ENCODE measurements at places on chromosomes 5 and 9.

DNA sequence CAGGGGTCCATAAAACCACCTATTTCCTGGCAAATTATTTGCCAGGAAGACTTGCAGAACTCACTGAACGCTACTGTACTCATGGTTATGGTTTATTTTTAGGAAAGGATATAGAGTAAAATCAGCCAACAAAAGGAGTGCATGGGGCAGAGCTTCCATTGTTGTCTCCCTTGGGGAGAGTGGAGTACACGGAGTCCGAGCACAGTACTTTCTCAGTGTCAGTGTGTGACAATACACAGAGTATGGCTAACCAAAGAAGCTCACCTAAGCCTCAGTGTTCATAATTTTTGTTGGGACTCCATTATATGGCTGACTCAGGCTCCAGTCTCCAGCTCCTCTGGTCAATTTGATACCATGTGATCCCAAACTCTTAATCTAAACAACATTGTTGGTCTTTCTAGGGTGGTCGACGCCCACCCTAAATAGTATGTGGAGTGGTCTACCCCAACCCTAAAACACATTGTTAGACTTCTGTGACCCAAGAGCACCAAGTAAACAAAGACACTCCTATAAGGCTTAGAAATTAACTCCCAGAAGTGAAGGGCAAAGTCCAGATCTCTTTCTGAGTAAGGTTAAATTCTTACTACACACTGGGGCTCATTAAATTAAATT lies 74.9 kb downstream of the SLC44A1 start:
- H3K4me1 ChIP-seq = peaks cover 7% of the 10 kb centered on the region
- H3K27ac ChIP-seq = no peak overlapping the region

GRCh38 chr9:131186622-131187021 lies 61.2 kb downstream of the NUP214 start:
- H3K27me3 ChIP-seq = no peaks in the 10 kb centered on the region
- no peak overlapping the region for H3K27ac ChIP-seq
- H3K36me3 ChIP-seq = peaks cover 27% of the 10 kb centered on the region
- no peaks in the 10 kb centered on the region for H3K4me1 ChIP-seq

DNA sequence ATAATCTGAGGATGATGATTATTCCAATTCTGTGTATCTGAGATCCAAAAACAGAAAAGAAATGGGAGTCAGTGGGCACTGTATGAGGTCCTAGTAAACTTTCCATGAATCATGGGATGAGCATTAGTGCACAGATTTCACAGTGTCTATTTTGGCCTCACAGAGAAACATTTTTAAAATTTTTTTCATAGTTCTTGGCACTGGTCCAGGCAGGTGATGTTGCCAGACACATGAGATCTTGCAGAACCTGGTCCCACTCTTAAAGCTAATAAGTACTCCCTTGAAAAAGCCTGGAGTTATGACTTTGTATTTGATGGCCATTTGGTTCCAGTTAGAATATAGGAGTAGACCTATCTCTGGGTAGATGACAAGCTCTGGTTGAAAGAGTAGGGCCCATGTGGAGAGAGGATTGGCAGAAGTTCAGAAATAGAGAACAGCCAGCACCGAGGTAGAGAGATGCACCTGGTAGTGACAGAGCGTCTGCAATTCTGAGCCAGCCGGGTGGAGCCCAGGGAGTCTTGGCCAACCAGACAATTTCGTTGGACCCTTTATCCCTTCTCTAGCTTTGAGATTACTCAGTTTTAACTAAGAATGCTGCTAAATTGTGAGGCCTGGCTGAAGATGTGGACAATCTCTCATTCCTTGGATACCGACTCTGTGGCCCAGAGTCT lies 6.3 kb upstream of the TNFSF15 start:
- H3K27me3 ChIP-seq = peaks cover 6% of the 10 kb centered on the region
- no peak overlapping the region for H3K27ac ChIP-seq
- peaks cover 3% of the 10 kb centered on the region for H3K4me1 ChIP-seq
- no peak for DNase-seq
- no peak overlapping the region for H3K4me3 ChIP-seq

- H3K27me3 ChIP-seq = 0 out of 2 replicates have a peak, but pooled peaks cover 3% of the 10 kb centered on the region
- H3K4me3 ChIP-seq = no peak overlapping the region
- no peaks in the 10 kb centered on the region for H3K4me1 ChIP-seq
- H3K36me3 ChIP-seq = no peaks in the 10 kb centered on the region
- no peak overlapping the region for H3K27ac ChIP-seq
- DNase-seq = no peak
Observed at GRCh38 chr5:171841984-171842776, 56.6 kb downstream of the SMIM23 start.

- H3K27me3 ChIP-seq = peaks cover 2% of the 10 kb centered on the region
- no peak overlapping the region for H3K4me3 ChIP-seq
- H3K36me3 ChIP-seq = no peaks in the 10 kb centered on the region
- H3K27ac ChIP-seq = no peak overlapping the region
Observed at GRCh38 chr5:160378330-160378729, 7.9 kb upstream of the C1QTNF2 start.

- no peak for DNase-seq
- H3K27ac ChIP-seq = no peak overlapping the region
- no peak overlapping the region for H3K4me3 ChIP-seq
- H3K4me1 ChIP-seq = no peaks in the 10 kb centered on the region
- H3K36me3 ChIP-seq = no peaks in the 10 kb centered on the region
Observed at GRCh38 chr5:61215996-61216395, 53.7 kb upstream of the SMIM15 start.

DNA sequence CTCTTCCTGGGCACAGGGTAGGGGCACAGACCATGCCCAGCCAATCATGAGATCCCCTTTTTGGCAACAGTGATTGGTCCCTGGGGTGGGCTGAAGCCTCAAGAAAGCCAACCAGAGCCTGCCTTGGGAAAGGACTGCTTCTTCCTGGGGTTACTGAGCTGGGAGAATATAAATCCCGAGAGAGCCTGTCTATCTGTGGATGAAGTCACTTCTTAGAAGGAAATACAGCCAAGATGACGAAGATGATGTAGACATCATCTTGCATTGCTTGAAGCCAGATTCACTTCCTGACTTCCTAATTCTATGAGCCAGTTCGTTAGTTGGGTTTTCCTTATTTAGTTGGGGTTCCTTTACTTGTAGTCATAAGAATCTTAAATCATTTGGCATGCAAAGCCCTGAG lies 50.1 kb upstream of the PWWP2A start:
- no peak for DNase-seq
- H3K4me1 ChIP-seq = peaks cover 60% of the 10 kb centered on the region
- H3K27ac ChIP-seq = peak overlapping the region; percentile 61
- H3K4me3 ChIP-seq = no peak overlapping the region
- H3K36me3 ChIP-seq = no peaks in the 10 kb centered on the region

DNA sequence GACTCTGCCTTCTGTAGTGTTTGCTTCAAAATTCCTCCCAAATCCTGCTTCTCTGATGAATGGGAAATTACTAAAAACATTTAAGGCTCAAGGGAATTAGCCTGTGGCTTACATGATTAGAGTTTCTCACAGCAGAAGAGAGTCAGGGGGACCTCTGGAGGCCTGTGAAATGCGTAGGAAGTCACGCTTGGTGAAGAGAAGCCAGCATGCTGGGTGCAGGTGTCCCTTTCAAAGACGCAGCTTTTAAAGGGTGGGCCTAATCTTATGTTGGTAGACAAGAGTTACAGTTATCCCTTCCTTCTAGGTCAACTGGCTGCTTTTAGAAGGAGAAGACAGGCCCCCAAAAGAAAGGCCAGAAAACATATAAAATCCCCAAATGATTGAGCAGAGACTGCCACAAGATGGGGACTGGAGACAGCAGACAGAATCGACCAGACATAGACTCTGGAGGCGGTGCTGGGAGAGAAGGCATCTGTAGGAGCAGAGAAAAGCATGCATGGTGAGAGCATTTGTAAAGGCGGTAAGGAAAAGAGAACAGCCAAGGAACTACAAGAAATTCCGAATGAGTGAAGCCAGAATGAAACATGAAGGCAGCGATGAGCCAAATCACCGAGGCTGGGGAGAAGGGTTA lies 42.3 kb downstream of the B4GALT1 start:
- no peaks in the 10 kb centered on the region for H3K27me3 ChIP-seq
- H3K4me3 ChIP-seq = no peak overlapping the region

DNA sequence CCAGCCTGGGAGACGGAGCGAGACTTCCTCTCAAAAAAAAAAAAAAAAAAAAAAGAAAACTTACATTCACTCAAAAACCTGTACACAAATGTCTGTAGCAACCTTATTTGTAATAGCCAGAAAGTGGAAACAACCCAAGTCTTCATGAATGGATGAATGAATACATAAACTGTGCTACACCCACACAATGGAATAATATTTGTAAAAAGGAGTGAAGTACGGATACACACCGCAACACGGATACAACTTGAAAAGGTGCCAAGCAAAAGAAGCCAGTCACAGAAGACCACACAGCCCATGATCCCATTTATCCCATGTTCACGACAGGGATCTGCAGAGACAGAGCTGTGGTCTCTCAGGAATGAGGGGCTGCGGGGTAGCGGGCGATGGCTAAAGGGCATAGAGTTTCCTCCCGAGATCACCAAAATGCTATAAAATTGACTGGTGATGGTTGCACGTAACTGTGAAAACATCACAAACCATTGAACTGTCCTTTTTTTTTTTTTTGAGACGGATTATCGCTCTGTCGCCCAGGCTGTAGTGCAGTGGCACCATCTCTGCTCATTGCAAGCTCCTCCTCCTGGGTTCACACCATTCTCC lies 76.2 kb upstream of the COL5A1 start:
- 0 out of 2 replicates have a peak, but pooled peaks cover 7% of the 10 kb centered on the region for H3K36me3 ChIP-seq
- no peaks in the 10 kb centered on the region for H3K4me1 ChIP-seq
- no peak overlapping the region for H3K27ac ChIP-seq
- no peak for DNase-seq

GRCh38 chr5:59346514-59346913 lies 547.0 kb downstream of the PDE4D start:
- no peak overlapping the region for H3K27ac ChIP-seq
- H3K4me3 ChIP-seq = no peak overlapping the region
- no peaks in the 10 kb centered on the region for H3K27me3 ChIP-seq

- no peaks in the 10 kb centered on the region for H3K36me3 ChIP-seq
- H3K27ac ChIP-seq = no peak overlapping the region
- no peak overlapping the region for H3K4me3 ChIP-seq
- DNase-seq = no peak
- no peaks in the 10 kb centered on the region for H3K27me3 ChIP-seq
- peaks cover 24% of the 10 kb centered on the region for H3K4me1 ChIP-seq
Observed at GRCh38 chr9:113956901-113957300, 80.8 kb downstream of the ZNF618 start.

DNA sequence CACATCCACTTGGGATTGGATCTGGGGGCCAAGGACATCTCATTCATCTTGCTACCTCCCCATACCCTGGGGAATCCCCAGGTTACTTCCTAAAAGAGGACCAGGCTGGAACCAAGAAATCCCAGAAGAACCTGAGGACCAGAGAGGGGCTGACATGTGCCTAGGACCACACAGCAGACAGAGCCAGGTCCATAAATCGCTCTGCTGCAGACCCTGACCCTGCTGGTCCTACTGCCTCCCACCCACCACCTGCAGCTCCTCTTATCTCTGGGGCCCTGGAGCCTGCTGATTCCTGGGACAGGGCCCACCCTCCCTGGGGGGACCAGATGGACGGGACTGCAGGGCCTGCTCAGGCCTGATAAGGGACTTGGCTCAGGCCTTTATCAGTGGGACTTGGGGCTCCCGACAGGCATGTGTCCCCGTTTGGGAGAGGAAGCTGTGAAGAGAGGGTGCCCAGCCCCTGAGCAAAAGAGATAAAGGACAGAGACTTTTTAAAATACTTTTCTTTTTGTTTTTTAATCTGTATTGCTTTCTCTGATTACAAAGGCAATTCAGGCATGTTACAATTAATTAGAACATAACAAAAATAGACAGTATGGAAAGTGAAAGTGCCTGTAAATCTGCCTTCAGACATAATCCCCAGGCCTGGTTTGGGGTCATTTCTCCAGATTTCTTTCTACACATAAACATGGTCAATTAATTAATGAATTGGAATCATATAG lies 101.3 kb upstream of the LARP1 start:
- H3K27me3 ChIP-seq = no peaks in the 10 kb centered on the region
- no peak for DNase-seq
- no peaks in the 10 kb centered on the region for H3K36me3 ChIP-seq
- no peak overlapping the region for H3K4me3 ChIP-seq

DNA sequence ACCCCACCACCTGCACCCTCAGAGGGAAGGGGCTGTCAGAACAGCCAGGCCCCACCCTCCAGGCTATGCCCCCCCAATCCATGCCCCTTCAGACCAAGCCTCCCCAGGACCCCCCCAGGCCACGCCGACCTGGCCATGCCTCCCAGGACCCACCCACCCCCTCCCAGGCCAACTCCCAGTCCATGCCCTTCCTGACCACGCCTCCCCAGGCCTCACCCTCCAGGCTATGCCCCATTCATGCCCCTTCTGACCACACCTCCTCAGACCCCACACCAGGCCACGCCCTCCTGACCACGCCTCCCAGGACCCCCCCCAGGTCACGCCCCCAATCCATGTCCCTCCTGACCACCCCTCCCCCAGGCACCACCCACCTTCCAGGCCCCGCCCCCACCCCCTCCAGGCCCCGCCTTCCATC lies 27.6 kb downstream of the TPPP start:
- no peak overlapping the region for H3K4me3 ChIP-seq
- H3K4me1 ChIP-seq = no peaks in the 10 kb centered on the region
- DNase-seq = peak; percentile 68
- no peak overlapping the region for H3K27ac ChIP-seq
- peaks cover 15% of the 10 kb centered on the region for H3K36me3 ChIP-seq

GRCh38 chr9:110029429-110029955 lies 178.5 kb downstream of the C9orf152 start:
- H3K4me1 ChIP-seq = peaks cover 32% of the 10 kb centered on the region
- no peaks in the 10 kb centered on the region for H3K27me3 ChIP-seq
- H3K27ac ChIP-seq = peak overlapping the region; percentile 20
- DNase-seq = no peak

GRCh38 chr5:127235136-127235535 lies 55.5 kb upstream of the MEGF10 start:
- H3K4me3 ChIP-seq = no peak overlapping the region
- H3K4me1 ChIP-seq = peaks cover 8% of the 10 kb centered on the region
- no peak overlapping the region for H3K27ac ChIP-seq
- H3K27me3 ChIP-seq = peaks cover 12% of the 10 kb centered on the region
- no peaks in the 10 kb centered on the region for H3K36me3 ChIP-seq

GRCh38 chr5:127256886-127257597 lies 33.6 kb upstream of the MEGF10 start:
- 0 out of 2 replicates have a peak overlapping the region, but pooled peaks have one; percentile 47 for H3K27ac ChIP-seq
- H3K4me3 ChIP-seq = no peak overlapping the region
- H3K36me3 ChIP-seq = peaks cover 30% of the 10 kb centered on the region
- no peaks in the 10 kb centered on the region for H3K27me3 ChIP-seq

- peak overlapping the region; percentile 95 for H3K4me3 ChIP-seq
- no peaks in the 10 kb centered on the region for H3K27me3 ChIP-seq
- no peak for DNase-seq
- peaks cover 41% of the 10 kb centered on the region for H3K4me1 ChIP-seq
Observed at GRCh38 chr5:31853398-31854135, 214.6 kb downstream of the PDZD2 start.

DNA sequence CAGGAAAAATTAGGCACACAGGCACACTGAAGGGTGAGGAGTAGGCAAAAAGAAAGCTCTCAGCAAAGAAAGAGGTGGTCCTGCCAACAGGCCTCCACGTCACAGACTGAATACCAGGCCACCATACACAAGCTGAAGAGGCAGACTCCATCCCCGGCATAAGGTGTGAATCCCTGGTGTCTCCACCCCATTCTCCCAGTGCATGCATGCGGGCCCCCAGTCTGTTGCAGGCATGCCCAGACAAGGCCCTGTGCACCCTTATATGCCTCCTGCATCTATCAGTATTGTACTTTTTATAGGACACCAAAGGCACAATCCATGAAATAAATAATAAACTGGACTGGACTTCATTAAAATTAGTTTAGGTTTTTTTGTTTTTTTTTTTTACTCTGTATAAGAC lies 73.1 kb downstream of the RGMB start:
- 0 out of 2 replicates have a peak, but pooled peaks cover 4% of the 10 kb centered on the region for H3K4me1 ChIP-seq
- H3K27me3 ChIP-seq = no peaks in the 10 kb centered on the region
- DNase-seq = no peak
- no peak overlapping the region for H3K4me3 ChIP-seq
- H3K36me3 ChIP-seq = peaks cover 45% of the 10 kb centered on the region

Measured in WTC11 (cell line).